CD4-positive, alpha-beta memory T cell (primary cell): ENCODE measurements at places on chromosomes 7 and 10. TPM values are rescaled to one million over a fixed set of nuclear protein-coding genes. Genes with fewer than 3 reads are reported as not detected.

DNA sequence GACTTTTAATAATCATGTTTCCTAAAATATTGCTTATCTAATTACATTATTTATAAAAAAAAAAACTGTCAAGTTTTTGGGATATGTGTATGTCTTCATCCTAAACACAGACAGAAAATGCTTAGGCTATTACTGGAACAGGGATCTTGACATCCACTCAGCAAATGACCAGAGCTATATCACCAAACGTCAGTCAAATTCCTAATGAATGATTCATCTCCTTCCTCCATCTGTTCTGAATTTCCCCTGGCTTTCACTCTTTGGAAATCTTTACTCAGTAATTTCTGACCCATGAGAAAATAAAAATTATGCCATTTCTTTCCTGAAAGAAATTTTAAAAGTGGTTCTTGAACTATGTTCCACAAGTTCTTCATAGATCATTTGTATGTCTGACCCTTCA, 552.4 kb upstream of the KCND2 start:
- no peak overlapping the region for H3K4me3 ChIP-seq
- H3K36me3 ChIP-seq = no peaks in the 10 kb centered on the region
- DNase-seq = no peak
- H3K4me1 ChIP-seq = no peaks in the 10 kb centered on the region

- no peak overlapping the region for H3K27ac ChIP-seq
- no peaks in the 10 kb centered on the region for H3K4me1 ChIP-seq
- H3K36me3 ChIP-seq = no peaks in the 10 kb centered on the region
- no peak for DNase-seq
- H3K27me3 ChIP-seq = no peaks in the 10 kb centered on the region
These were observed 282.2 kb downstream of the AGMO start for GRCh38 chr7:15279640-15280039.

- H3K36me3 ChIP-seq = no peaks in the 10 kb centered on the region
- H3K4me3 ChIP-seq = no peak overlapping the region
- no peak for DNase-seq
- no peaks in the 10 kb centered on the region for H3K27me3 ChIP-seq
These were observed 398.1 kb downstream of the CDC14C start for GRCh38 chr7:49322476-49322875.

Gene LRIT1
- total RNA-seq = not detected

DNA sequence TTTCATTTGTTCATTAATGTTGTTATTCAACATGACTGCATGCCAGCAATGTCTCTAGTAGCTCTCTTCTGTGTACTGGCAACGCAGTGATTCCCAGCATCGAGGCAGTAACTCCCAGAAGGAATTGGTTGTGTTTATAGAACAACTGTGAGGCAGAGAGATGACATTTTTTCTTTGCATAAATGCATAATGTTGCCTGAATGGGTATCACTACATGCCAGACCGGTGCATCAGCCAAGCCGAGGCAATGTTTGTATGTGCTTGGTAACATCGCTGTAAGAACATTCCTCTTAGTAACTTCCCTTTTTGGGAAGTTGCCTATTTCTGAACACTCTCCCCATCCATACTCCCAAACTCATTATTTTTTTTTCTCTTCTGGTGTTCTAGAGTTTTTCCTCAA, 182.9 kb downstream of the HTR7 start:
- no peaks in the 10 kb centered on the region for H3K36me3 ChIP-seq
- no peak overlapping the region for H3K4me3 ChIP-seq
- H3K27ac ChIP-seq = no peak overlapping the region
- no peak for DNase-seq

Gene MOSPD3
- total RNA-seq = 15.6 TPM

DNA sequence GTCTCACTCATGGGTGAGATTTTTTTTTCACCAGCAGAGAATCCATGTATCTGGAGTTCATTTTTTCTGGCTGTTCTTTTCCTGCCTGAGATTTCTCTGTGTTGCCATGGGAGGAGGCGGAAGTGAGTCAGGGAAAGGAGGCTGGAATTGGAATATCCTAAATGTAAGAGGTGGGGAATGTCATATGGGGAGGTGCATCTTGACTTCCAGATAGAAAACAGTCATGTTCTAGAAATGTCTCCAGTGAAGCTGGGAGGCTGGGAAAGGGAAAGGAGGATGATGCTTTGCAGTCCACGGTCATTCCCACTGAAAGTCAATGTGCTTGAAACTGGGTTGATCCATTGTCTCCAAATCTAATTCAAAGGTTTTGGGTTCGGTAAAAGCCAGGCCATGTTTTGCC, 39.7 kb upstream of the HPS1 start:
- no peaks in the 10 kb centered on the region for H3K27me3 ChIP-seq
- peaks cover 5% of the 10 kb centered on the region for H3K4me1 ChIP-seq
- no peak overlapping the region for H3K27ac ChIP-seq
- DNase-seq = no peak

GRCh38 chr10:37857287-37858211, at the start of gene ZNF248:
Gene ZNF248, minus strand, starts transcription at chr10:37857610. Its CDS starts 1,300 bp downstream, at chr10:37856310.
- H3K27ac ChIP-seq = peak within 1 kb of the TSS; percentile 97
- peak; percentile 95 for DNase-seq
- H3K27me3 ChIP-seq = no peaks in the 10 kb centered on the region
- peaks cover 19% of the 10 kb centered on the region for H3K4me1 ChIP-seq
- peak within 1 kb of the TSS; percentile 86 for H3K4me3 ChIP-seq

DNA sequence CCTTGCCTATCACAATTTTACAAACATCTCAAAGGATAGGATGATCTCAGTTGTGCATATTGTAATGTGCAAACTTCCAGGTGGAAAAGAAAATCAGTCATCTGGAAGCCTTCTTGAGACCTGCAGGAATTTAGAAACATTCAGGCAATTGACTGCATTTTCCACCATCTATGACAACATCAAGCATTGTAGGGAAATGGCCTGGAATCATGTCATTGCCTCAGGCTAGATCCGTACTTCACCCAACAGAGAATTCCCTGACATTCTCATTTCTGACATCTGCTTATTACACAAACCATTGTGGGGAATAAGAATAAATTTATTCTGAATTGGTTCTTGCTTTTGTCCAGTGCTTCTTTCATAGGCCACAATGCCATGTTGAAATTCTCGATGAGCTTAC, 124.9 kb upstream of the NPVF start:
- H3K4me3 ChIP-seq = no peak overlapping the region
- H3K36me3 ChIP-seq = no peaks in the 10 kb centered on the region
- no peaks in the 10 kb centered on the region for H3K4me1 ChIP-seq
- H3K27ac ChIP-seq = no peak overlapping the region
- no peaks in the 10 kb centered on the region for H3K27me3 ChIP-seq

- no peak overlapping the region for H3K27ac ChIP-seq
- DNase-seq = no peak
- H3K27me3 ChIP-seq = no peaks in the 10 kb centered on the region
- no peak overlapping the region for H3K4me3 ChIP-seq
These were observed 161.5 kb downstream of the AHR start for GRCh38 chr7:17460001-17460400.

DNA sequence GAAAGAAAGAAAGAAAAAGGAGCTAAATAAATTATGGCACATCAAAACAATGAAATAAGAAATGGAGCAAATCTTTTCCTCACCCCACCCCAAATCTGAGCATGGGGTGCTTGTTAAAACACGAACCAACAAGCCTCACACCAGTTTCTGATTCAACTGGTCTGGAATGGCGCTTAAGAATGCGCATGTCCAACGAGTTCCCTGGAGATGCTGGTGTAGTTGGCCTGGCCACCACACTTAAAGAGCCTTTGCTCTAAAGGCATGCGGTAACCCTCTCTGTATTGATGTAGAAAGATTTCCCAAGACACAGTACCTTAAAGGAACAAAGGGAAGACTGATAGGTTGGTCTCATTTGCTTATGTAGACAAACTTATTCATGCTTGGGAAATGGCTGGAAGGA, 49.1 kb upstream of the STEAP1B start:
- no peak for DNase-seq
- H3K27me3 ChIP-seq = peaks cover 12% of the 10 kb centered on the region
- H3K4me3 ChIP-seq = no peak overlapping the region
- no peaks in the 10 kb centered on the region for H3K36me3 ChIP-seq
- no peak overlapping the region for H3K27ac ChIP-seq
